ENCODE measurements at places on chromosomes 2 and 18.
A peak's percentile ranks its signal among the peaks of the same experiment; 100 is the strongest.

DNA sequence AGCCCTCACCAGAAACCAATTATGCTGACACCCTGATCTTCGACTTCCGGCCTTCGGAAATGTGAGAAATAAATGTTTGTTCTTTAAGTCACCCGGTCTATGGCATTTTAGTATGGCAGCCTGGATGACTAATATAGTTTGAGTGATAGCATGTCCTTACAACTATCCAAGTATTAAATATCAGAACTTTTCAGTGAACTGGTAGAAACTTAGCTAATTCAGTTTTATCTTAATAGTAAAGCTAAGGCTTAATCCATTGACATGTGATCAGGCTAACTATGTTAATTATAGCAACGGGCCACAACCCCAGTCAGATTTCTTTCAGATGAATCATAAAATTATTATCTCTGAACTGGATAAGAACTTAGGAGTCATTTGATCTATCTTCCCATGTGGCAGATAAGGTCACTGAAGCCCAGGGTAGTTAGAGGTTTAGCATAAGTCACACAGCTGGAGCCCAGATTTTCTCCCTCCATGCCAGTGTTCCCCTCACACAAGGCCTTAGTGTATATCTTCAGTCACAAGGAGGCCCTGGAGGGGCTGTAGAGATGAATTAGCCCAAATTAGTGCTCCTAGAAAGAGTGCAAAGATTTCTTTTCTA, 40.7 kb upstream of the UPP2 start:
- no peak for DNase-seq

- DNase-seq: peak; percentile 37
Observed at GRCh38 chr18:11654736-11655605, 34.1 kb upstream of the GNAL start.

GRCh38 chr2:54000524-54000923, 29.7 kb upstream of the PSME4 start:
- DNase-seq: no peak

GRCh38 chr2:12903272-12903671, 186.5 kb downstream of the TRIB2 start:
- no peak for DNase-seq

GRCh38 chr18:39462436-39462835, 1896.8 kb upstream of the CELF4 start:
- no peak for DNase-seq

- no peak for DNase-seq
Observed at GRCh38 chr2:146262606-146263005, 1582.2 kb upstream of the ACVR2A start.

- no peak for DNase-seq
Observed at GRCh38 chr18:23235860-23236259, 100.6 kb downstream of the CABLES1 start.

DNA sequence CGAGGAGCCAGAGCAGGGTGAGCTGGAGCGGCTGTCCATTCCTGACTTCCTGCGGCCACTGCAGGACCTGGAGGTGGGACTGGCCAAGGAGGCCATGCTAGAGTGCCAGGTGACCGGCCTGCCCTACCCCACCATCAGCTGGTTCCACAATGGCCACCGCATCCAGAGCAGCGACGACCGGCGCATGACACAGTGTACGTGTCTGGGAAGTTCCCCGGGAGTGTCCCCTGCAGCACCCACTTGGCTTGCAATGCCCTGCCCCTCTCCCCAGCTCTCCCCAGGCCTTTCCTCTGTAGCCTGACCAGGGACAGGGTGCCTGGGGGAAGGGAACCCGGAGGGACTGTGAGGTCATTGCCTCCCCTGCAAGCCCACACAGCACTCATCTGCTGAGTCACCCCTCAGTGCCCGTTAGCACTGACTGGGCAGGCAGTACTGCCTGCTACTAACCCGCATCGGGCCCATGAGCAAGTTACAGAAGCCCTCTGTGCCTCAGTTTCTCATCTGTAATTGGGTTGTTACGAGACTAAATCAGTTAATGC, 29.4 kb upstream of the GMPPA start:
- no peak for DNase-seq

- no peak for DNase-seq
Observed at GRCh38 chr2:37873229-37873628, 51.9 kb upstream of the RMDN2 start.

DNA sequence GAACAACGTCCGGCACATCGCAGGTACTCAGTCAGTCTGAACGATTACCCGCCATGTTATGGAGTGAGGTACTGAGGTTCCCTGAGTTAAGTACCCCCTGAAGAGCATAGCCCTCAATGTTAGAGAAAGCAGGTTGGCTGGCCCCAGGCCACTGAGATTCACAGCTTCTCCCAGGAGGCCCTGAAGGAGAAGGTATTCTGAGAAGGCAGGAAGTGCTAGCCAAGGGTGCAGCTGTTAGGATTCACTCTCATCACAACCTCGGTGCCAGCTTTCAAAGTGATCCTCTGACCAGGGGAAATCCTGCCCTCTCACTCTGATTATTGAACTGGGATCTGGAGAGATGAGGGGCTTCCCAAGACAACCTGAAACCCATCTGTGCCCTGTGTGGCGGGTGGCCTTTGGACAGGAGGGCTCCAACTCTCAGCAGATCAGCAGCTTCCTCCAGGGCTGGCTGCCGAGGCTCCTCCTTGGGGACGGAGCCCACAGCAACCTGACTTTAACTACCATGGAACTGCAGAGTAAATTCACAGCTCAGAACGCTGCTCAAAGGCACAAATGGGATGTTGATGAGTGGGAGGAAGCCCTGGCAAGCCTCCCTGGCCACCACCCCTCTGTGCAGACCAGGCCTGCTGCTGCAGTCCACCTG, 7.8 kb downstream of the EHD3 start:
- DNase-seq: no peak

DNA sequence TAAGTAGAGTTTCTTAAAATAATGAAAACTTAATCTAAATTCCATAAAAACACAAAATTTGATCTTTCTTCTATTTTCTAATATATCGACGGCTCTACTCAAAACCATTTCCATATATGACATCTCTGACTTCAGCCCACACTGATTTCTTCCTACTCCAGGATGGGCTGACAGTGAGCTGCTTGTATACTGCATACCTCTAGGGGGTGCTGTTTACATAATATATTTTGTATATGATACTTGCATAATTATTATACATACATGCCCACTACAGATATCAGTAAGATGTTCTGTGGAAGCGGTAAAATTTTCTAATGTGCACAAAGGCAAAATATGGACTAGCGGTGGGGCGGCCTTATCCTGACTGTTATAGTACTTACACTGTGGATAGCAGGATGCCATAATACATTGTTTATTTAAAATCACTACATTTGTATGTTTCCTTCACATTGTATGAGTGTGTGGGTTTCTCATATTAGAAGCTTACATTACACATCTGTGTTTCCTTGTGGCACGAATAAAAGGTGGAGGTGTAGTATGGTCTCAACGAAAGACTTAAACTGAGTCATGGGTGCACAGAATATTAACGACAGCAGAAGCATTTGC, 66.1 kb upstream of the NXPH2 start:
- no peak for DNase-seq
